ENCODE measurements at places on chromosomes 5 and 9.

GRCh38 chr5:36607114-36607571 lies 737 bp downstream of the SLC1A3 start:
- DNase-seq = no peak

- no peak for DNase-seq
Measured at GRCh38 chr9:17846948-17847655, 268.2 kb downstream of the SH3GL2 start.

- no peak for DNase-seq
Measured at GRCh38 chr5:94545870-94546625, 72.4 kb downstream of the KIAA0825 start.

DNA sequence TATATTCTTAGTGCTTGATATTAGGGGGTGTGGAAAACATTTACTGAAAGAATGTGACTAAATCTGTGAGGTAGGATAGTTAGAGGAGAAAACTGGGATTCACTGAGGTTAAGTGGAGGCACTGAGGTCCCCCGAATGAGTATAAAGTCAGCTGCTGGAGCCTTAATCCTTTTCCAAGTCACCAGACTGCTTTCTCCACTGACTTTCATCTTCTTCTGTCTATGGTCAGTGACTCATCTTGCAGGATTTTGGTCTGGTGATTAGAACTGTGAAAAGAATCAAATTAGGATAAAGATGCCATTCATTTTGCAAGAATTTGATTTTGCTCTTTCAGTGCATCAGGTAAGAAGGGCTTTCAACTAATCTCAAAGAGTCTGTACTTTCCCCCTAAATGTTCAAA lies 89.3 kb upstream of the ALDH1A1 start:
- no peak for DNase-seq

- no peak for DNase-seq
Measured at GRCh38 chr5:172892713-172893112, 58.7 kb downstream of the ERGIC1 start.

DNA sequence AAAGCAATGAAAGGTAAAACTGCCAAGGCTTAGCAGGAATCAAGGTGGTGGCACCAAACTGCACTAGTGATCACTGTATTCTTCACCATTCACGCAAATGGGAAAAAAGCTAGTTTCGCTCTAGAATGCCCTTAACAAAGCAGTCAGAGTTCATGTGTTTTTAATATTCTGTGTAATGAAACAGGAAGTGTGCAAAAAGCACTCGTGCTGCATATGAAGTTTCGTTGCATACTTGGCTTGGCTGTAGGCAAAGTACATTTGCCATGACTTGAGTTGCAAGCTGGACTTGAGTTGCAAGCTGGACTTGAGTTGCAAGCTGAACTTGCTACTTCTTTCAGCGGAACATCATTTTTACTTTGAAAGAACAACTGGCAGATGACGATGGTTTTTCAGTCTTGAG lies 55.4 kb downstream of the FOXI1 start:
- DNase-seq = no peak

GRCh38 chr5:38891563-38891962 lies 45.8 kb downstream of the OSMR start:
- no peak for DNase-seq

- DNase-seq = no peak
Measured at GRCh38 chr5:141935538-141935937, 11.9 kb downstream of the DELE1 start.

GRCh38 chr9:115680231-115680630 lies 473.4 kb upstream of the PAPPA start:
- DNase-seq = no peak

- no peak for DNase-seq
Measured at GRCh38 chr9:130029223-130029973, 13.6 kb downstream of the FNBP1 start.

GRCh38 chr5:140548791-140549190 lies 1.3 kb downstream of the EIF4EBP3 start:
- no peak for DNase-seq

GRCh38 chr5:169805527-169805934 lies 168.5 kb downstream of the DOCK2 start:
- no peak for DNase-seq

DNA sequence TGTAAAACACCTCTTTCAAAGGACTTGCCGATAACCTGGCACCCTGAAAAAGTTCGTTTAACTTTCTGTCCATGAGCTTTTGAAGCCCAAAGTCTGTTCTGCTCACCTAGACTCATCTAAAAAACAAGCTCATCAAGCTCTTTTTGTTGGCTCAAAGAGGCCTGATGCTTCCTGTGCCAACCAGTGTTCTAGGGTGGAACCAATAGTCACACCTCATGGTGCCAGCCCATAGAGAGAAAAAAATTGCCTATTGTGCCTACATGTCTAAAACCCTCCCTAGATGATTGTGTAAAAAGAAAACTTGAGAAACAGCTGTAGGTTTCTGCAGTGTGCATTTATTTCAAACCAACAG lies 4.7 kb downstream of the SH3RF2 start:
- DNase-seq = no peak

GRCh38 chr9:103068753-103069152 lies 73.6 kb downstream of the CYLC2 start:
- no peak for DNase-seq

- DNase-seq = no peak
Measured at GRCh38 chr5:95966005-95966404, 4.4 kb upstream of the ELL2 start.

DNA sequence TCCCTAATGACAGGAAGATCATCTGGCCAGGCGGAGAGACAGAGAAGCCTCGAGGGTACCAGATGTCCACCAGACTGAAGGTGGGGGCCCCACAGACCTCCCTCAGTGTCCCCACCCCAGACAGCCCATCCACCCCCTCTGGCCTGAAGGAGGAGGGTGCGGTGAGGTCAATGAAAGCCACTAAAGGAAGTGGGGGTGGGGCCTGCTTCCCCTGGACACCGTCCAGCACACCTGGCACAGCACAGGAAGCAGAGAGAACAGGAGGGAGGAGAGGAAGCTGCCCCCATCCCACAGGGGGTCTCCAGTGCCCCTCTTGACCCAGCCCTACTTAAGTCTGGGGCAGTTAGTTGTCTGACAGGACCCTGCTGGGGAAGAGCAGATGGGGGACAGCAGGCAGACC lies 11.2 kb downstream of the LRRC26 start:
- no peak for DNase-seq

- no peak for DNase-seq
Measured at GRCh38 chr5:126682856-126683255, 82.1 kb downstream of the PHAX start.

DNA sequence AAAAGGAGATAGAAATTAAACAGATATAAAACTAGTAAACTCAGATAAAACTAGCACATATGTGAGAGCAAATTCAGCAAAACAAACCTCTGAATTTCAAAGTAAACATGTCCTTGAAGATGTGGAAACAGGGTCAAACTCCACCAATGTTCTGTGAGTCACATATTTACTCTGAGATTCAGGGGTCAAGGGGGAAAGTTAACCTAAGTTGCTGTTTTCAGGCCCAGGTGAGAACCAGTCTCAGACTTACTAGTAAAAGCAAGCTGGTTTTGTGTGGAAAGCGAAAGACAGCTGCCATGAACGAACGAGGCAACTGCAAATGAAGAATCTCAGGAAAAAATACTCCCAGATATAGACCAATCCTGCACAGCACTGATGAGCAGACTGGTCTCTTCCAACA lies 29.0 kb downstream of the PSMB7 start:
- no peak for DNase-seq

- no peak for DNase-seq
Measured at GRCh38 chr5:140690376-140690932, 716 bp downstream of the HARS1 start.

DNA sequence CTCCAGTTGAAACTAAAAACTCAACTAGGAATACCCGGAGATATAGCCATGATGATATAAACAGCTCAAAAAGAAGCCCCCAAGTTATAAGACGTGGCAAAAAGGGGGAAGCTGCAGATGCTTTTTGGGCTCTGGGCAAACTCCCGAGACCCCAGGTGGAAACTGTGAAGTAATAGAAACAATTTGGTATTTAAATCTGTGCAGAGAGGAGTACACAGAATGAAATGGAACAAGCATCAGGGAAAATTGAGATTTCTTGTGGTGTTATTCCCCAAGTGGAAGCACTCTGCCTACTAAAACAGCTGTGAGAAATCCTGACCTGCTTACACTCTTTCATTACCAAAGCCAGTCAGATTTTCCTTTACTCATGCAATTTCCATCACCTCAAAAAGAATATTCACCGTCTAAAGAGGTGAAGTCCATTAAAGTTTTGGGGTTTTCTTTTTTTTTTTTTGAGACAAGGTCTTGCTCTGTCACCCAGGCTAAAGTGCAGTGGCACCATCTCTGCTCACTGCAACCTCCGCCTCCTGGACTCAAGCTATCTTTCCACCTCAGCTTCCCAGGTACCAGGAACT lies 23.5 kb downstream of the SAXO1 start:
- no peak for DNase-seq

DNA sequence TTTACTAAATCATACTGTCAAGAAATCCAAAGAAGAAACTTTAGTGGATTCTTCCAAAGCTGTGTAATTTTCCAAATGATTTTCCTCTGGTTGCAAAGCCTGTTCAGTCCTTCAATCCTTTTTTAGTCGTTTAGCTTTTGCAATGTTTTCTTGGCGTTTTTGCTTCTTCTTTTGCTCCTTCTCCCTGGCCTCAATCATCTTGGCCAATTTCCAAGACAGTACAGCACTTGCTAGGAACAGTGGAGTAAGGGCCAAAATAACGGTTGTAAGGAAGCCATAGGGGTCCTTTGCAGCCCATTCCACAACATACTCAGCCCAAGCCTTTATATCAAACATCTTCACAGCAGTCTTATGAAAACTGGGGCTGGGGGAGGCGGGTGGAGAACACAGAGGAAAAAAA lies 2.4 kb downstream of the SMIM15 start:
- DNase-seq = no peak

- DNase-seq = no peak
Measured at GRCh38 chr5:140671472-140672125, 1.8 kb downstream of the DND1 start.

DNA sequence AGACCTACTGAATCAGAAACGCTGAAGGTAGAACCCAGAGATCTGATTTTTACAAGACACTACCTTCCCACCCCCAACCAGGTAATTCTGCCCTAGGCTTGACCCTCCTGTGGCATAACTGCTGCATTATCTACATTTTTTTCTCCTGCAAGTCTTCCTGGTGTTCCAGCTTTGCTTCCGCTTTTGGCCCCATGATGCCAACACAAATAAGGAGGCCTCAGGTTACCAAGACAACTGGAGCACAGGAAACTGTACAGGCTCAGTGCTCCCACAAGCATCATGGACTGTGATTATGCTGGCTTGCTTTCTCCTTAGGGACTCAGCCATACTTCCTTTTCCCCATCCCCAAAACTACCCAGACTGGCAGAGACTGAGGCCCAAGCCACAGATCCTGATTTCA lies 6.6 kb upstream of the MSMP start:
- DNase-seq = no peak

DNA sequence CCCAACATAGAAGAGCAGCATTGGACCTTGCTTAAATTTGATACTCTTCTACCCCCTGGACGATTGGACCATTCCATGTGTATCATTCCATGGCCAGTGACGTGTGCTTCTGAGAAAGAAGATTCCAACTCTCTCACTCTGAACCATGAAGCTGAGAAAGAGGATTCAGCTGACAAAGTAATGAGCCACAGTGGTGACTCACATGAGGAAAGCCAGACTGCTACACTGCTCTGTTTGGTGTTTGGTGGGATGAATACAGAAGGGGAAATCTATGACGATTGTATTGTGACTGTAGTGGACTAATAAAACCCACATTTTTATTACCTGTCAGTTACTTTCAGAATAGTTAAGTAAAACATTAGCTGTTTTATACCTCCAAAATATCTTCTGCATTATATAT lies 7.5 kb downstream of the HSPA5 start:
- no peak for DNase-seq

DNA sequence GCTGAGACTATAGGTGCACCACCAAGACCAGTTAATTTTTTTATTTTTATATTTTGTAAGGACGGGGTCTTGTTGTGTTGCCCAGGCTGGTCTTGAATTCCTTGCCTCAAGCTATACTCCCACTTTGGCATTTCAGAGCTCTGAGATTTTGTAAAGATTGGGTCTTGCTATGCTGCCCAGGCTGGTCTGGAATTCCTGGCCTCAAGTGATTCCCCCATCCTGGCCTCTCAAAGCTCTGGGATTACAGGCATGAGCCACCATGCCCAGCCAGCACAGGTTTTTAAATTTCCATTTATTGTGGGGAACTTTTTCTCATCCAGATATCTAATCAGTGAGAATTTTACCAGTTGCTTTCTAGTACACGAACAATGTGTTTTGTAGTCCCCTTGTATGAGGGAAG lies 156.1 kb upstream of the VLDLR start:
- no peak for DNase-seq

DNA sequence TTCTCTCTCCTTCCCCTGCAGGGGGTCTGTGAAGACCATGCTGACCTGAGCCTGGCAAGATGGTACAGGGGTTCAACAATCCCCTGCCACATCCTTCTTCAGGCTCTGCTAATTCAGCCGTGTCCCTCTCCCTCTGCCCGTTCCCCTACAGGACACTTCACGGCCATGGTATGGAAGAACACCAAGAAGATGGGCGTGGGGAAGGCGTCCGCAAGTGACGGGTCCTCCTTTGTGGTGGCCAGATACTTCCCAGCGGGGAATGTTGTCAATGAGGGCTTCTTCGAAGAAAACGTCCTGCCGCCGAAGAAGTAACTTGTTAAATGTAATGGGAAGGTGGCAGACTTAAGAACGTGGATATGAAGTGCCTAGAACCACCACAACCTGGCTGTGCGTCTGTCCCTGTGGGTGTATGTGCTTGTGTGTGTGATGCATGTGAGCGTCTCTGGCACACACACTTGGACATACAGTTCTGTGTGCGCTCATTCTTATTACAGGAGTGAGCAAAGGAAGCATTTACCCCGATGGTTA lies 6.9 kb upstream of the CCIN start:
- no peak for DNase-seq

GRCh38 chr5:179131321-179131835 lies 71.2 kb downstream of the ZNF354C start:
- DNase-seq = no peak

DNA sequence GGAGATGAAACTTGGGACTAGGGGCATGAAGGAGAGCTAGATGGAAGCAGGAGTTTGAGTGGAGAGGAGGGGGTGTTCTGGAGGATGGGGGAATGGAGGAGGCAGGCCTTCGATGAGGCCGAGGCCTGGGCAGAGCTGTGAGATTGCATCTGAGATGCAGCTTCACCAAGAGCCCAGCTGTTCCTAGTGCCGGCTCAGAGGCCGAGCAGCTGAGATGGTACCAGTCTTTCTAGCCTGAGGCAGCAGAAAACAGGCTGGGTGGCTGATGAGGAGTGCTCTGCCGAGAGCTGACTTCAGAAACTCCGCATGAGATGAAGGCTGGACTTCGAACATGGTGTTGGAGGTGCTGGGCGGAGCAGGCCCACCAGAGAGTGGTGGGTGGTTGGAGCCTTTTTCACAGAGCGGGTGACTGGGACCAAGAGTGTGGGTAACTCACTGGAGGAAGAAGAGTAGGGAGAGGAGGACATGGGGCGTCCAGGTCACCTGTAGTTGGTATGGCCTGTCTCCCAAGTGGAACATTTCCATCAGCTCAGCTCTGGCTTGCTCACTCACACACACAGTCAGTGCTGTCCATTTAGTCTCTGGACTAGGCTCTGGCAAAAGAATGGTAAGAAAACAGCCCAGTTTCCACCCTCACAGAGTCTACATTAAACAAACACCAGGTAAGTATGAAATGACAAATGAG lies 54.7 kb downstream of the TMOD1 start:
- DNase-seq = no peak
